ENCODE measurements at places on chromosomes 16 and 17.

GRCh38 chr16:47905771-47906170, 250.0 kb downstream of the ABCC12 start:
- no peak for DNase-seq

DNA sequence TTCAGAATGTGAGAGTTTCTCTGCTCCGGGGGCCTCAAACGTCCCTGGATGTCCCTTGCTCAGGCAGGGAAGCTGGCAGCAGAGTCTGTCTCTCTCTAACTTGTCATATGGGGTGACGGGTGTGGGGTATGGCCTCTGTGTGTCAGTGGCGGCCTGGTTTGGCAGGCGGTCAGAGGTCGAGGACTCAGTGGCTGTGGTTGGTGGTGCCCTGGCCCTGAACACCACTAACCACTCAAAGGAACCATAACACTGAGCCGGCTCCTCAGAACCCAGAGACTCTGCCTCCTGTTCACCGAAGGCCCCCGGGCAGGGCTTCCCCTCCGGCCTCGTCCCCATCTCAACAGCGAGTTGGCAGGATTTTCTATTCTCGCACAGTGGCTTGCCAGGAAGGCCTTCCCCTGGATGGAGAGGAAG, 677 bp downstream of the P2RX1 start:
- no peak for DNase-seq

DNA sequence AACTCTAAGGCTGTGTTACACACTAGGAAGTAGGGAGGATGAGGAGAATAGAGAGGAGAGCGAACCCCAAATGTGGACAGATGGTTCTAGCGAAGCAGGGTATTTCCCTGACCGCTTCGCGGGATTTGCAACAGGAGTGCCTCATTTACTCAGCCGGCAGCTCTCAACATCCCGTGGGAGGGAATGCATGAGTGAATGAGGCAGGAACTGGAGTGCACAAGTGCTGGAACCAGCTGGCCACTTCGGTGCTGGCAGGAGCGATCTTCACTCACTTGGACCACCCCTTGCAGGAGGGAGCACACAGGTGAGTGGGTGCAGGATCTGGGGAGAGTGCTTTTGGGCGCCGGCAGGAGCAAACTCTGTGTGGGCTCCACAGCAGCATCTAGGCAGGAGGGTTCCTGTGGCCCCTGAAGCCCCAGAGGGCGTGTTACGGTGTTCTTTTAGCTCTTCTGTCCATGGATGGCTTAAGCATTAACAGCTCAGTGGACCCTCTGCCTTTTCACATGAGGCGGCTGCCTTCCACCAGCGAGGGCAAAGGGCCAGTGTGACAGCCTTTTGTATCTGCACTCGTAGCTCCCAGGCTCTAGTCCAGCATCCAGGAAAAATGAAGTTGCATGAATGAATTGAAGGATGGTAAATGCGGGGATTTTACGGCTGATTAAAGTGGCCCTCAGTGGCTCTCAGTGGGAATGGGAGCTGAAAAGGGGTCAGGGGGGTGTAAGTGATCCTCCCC, 17.4 kb upstream of the ZNHIT3 start:
- DNase-seq, result no peak

DNA sequence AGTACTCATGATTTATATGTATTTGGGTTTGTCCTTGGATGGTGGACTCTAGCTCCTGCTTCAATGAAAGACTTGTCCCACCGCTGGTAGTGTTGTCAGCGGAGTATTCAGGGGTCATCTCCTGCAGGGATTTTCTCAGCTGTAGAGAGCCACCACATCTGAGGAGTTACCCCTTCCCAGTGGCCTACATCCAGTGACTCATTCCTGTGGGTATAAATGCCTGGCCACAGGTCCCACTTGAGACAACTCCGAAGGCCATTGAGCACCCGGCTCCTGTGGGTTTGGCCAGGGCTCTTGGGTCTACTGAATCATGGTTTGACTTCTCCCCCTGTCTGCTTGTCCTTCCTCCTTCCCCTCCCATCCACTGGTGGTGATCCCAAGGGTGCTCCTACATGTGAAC, 34.6 kb upstream of the WSB1 start:
- DNase-seq, result no peak

DNA sequence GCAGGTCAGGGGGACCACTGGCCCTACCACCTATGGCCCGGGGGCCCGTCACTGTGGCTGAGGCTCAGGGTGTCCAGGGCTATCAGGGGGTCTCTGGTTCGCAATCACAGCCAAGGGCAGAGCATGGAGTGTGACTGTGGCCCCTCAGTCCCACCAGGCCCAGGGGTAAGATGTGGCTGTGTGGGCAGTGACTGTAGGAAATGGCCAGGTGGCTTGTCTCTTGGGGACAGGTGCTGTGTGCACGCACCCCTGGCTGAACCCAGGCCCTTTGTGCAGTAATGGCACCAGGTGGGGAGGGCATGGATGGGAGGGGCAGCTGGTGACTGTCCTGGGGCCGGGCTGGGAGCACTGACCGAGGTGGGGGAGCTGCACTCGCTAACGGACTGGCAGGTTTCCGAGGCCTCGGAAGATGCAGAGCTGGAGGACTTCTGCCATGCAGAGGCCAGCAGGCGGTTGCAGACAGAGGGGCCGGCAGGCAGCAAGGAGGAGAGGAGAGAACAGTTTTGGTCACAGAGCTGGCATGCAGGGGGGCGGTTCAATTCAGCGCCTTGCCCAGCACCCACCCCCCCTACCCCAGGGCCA, 18.8 kb downstream of the IL34 start:
- peak; percentile 13 for DNase-seq

GRCh38 chr16:50261707-50262235, 4.6 kb upstream of the ADCY7 start:
- DNase-seq, result peak; percentile 6

DNA sequence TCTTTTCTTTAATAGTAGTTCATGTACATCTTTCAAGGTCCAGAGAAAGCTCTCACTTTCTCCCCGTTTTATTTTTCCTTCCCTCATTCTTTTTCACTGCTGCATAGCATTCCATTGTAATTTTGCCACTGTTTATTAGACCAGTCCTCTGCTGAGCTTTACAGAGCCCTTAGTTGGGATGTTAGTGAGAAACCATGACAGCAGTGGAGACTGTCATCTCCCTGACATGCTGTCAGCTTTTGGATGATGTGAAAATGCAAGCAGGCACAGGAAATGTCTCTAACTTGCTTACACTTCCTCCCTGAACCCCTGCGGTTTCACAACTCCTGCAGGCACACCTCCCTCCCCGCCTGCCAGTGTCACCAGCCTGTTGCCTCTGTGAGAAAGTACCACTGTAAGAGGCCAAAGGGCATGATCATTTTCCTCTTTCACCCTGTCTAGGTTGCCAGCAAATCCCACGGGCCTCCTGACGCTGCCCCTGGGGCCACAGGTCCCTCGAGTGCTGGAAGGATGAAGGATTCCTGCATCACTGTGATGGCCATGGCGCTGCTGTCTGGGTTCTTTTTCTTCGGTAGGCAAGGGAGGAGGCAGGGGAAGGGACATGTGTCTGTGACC, at the start of gene ITGAL:
TSS of gene ITGAL (plus strand) at position 415 of the 615 bp plus-strand sequence. CDS start at position 511, 96 bp downstream.
- no peak for DNase-seq

DNA sequence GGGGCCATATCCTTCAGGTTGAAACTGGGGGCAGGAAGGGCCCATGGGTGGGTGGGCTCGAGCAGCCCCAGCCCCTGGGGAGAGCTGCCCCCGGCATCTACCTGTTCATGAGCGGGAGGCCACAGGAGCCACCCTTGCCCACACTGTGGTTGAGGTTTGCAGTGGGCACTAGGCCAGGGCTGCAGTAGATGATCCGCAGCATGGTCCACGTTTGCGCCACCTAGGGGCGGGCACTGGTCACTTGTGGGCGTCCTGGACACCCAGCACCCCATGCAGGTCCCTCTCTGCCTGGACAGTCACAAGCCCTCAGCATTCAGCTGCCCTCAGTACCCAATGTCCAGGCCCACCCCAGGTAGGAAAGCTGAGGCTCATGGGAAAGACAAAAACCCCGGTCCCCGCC, 1.8 kb upstream of the JMJD8 start:
- no peak for DNase-seq

DNA sequence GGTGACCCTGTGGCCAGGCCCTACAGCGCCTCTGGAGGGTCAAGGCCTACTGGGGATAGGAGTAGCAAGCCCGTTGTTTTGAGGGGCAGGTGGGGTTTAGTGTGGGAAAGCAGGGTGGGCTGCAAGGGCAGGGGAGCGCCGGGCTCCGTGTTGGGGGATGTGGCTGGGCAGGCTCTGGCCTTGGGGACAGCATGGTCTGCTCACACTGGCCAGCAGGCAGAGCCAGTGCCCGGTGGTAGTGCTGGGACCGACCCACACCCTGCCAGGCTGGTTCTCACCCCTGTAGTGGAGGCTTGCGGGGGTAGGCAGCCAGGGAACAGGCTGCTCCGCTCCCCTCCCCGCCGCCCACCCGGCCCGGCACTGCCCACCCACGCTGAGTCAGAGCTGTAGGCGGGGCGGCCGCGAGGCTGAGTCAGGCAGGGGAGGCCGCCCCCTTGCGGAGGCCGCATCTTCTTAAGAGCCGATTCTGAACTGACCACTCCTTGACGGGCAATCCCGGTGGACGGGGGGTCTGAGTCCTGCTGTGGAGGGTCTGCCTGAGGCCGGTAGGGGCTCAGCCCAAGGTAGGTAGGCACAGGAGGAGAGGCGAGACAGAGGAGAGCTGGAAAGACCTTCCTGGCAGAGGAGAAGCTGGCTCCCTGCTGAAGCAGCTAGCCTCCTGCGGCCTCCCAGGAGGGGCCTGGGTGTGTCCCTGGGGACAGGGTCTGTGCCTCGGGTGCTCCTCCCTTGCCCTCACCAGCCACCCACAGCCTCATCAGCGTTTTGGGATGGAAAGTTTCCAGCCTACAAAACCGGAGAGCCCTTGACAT, 62.4 kb downstream of the BAIAP2 start:
- DNase-seq, result no peak

DNA sequence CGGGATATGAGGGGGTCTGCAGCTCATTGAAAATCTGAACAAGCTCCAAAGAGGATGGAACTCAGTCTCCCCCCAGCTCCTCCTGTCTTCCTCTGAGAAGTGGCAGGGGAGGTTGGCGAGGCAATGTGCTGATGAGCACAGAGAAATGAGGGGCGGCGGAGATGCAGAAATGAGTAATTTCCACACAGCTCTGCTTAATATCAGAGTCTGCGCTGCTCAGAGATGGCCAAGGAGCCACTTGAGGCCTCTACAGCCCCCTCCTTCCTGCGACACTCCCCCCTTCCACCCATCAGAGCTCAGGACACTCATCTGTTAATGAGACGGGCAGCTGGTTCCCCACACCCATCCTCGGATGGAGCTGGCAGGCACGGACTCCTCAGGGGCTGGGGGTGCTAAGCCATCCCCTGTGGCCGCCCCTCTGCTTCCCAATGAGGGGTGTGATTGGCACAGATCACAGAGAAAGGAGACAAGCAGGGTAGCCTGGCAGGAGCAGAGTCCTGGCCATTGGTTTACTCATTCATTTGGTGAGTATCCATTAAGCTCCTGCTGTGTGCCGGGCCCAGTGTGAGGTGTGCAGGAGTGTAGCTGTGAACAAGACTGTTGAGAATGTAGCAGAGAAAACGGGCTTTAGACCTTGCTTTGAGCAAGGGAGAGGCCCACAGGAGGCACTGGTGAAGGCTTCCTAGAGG, 12.7 kb upstream of the CRHR1 start:
- peak; percentile 62 for DNase-seq

GRCh38 chr16:22810226-22810625, 3.7 kb upstream of the HS3ST2 start:
- no peak for DNase-seq

DNA sequence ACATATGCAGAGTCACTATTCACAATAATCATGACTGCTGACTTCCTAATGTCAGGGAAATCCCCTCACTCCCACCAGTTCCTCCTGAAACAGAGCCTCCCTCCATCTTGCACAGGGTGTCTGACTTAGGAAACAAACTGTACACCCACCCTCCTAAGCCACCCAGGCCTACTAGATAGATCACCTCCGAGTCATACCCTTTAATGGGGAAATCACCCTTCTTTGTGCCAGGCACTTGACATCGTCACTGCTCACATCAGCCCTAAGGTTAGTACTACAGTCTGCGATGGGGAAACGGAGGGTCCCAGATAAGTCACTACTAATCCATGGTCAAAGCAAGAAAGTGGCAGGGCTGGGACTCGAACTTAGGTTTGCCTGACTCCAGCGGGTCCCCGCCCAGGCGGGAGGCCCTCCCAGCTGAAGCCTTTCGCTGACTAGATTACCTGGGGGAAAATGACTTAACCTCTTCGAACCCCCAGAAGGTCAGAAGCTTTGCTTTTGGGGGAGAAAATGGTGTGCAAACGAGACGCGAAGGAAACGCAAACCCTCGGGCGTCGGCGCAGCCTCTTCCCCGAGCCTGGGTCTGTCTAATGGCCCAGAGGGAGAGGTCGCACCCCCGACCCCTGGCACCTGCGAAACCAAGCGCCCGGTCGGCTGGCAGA, 3.4 kb upstream of the MLLT6 start:
- DNase-seq, result no peak

DNA sequence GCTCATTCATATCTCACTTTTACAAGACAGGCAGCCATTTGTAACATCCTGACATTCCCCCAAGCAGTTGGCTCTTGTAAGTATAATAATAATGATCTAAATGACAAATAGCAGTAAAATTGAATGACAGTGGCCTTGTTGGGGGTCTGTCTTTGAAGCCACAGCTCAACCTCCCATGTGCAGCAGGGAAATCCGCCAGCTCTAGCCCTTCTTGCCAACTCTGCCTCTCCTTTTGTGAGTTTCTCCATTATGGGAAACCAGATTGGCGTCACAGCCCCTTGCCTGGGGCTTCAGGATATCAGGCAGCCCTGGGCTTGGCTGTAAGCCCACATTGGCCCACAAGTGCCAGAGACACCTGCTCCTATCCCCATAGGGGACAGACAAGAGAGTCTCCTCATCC, 70.4 kb upstream of the CACNG5 start:
- no peak for DNase-seq

DNA sequence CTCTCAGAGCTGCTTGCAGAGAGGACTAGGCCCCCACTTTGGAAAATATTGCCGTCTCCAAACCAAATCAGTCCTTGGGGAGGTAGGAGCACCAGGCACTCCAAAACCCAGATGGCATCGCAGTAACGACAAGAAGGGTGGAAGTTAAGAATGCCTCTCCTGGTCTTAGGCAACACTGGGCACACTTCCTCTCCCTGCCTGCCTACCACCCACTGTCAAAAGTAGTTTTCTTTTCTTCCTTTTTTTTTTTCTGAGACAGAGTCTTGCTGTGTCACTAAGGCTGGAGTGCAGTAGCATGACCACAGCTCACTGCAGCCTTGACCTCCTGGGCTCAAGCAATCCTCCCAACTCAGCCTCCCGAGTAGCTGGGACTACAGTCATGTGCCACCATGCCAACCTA, 47.2 kb downstream of the SRL start:
- no peak for DNase-seq
